Heart left ventricle (tissue), 16 donors: ENCODE measurements at places on chromosomes 16 and 17. TPM values are rescaled to one million over a fixed set of nuclear protein-coding genes. Genes with fewer than 3 reads are reported as not detected.

DNA sequence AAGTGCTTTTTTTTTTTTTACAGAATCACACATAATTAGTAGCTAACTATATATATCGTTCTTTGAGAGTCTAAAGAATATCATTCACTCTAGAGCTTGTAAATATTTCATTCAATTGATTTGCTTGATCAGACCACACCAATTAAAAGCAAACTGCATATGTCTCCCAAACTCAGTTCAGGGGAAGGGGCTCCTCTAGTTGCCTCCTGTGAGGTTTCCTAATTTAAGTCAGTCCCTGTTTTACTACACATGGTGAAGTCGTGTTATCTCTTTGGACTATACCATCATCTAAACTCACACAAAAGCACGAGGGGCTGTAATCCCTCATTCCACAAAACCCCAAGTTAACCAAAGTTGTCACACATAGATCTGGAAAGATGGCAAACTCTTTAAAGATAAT is 11.7 kb downstream of the NACA2 start:
- DNase-seq, result no peak

GRCh38 chr16:74071996-74072535 is 224.5 kb upstream of the PSMD7 start:
- DNase-seq, result no peak

DNA sequence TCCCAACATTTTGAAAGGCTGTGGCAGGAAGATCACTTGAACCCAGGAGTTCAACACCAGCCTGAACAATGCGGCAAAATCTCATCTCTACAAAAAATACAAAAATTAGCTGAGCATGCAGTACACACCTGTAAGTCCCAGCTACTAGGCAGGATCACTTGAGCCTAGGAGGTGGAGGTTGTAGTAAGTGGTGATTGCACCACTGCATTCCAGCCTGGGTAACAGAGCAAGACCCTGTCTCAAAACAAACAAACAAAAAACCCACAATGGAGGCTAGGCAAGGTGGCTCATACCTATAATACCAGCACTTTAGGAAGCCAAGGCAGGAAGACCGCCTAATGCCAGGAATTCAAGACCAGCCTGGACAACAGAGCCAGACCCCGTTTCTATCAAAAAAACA is 12.0 kb downstream of the APPBP2 start:
- DNase-seq, result no peak

The CPPED1 gene
- 6.8 TPM for polyA plus RNA-seq
